HT-29 (cell line): ENCODE measurements at places on chromosomes 5 and 9. TPM values are rescaled to one million over a fixed set of nuclear protein-coding genes. Genes with fewer than 3 reads are reported as not detected.
A peak's percentile ranks its signal among the peaks of the same experiment; 100 is the strongest.

DNA sequence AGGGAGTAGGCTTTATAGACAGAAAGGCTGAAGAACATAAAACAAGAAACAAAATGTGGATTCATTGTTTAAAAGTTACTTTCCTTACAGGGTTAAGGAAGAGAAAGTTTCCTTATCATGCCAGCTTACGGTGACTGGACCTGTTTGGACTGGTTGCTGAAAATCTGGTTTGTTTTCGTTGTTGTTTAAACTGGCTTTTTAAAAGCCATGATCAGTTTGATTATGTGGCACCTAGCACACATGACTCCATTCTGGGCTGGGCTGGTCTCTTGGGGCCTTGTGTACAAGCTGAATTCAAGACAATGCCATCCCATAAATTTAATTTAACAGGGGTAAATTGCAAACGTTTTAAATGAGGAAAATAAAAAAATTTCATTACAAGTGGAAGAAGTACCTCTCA is 18.4 kb upstream of the ZNF474 start:
- no peak for DNase-seq

DNA sequence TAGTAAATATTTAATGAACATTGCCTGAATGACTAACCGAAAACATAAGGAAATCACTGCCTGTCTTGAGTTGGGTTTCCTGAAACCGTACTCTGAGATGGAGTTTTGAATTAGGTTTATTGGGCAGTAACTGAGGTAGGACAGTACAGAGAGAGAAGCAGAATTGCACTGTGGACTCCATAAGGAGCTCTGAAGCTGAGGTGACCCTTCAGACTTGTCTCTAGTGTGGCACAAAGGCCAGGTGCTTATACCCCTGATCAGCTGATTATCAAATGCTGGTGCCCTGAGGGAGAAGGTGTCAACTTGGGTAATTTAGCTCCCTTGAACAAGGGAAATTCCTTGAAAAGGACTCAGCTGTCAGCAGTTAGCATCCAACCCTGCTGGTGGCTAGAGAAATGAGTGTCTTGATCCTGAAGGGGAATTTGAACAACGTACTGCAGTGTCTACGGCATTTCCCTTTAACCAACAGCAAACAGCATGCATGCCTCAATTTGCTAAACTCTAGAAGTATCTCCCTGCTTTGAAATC is 135.0 kb upstream of the SMARCA2 start:
- no peak for DNase-seq

- DNase-seq: no peak
Measured at GRCh38 chr9:23036416-23036815, 589.8 kb downstream of the DMRTA1 start.

DNA sequence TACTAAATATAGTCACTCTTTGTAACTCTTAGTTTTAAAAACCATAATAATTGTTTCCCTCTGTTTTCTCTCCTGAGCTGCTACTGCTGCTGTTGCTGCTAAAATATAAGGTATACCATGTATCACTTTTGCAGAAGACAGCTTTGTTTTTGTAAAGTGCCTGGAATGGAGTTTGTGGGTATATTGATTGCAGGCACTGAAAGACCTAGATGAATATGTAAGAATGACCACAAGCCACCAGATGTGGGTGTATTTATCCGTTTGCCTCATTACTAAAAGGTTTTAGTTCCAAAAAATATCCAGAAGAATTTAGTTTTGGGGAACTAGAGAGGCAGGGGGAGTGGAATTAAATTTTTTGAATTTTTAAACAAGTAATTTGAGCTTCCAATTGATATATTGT is 151.1 kb upstream of the CDKN2B start:
- DNase-seq: no peak

GRCh38 chr5:19795218-19795617 is 192.8 kb downstream of the CDH18 start:
- peak; percentile 57 for DNase-seq

GRCh38 chr9:116394894-116395698 is 241.5 kb downstream of the PAPPA start:
- no peak for DNase-seq

DNA sequence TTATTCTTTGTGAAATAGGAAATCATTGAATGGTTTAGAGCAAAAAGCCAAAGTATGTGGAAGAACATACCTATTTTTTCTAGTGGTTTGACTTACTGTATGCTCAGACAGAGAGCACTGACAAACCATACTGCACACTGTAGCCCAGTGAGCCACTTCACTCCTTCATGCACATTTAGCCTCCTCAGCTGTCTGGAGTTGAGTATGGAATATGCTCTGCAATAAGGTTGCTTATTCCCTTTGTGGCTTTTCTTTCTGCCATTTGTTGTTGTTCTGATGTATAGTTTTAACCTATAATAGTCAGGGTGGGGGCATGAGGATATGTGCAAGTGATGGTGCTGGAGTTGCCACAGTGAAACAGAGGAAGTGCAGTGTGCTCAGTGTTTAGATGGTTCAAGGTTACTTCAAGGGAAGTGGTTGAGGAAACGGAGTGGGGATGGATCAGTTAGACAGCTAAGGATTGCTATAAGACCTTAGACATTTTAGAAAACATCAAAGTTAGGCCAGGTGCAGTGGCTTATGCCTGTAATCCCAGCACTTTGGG is 100.7 kb downstream of the CDC42SE2 start:
- no peak for DNase-seq

- DNase-seq: no peak
Measured at GRCh38 chr9:88531920-88532698, 2.9 kb upstream of the NXNL2 start.

- no peak for DNase-seq
Measured at GRCh38 chr9:35510383-35510753, 20.5 kb downstream of the RUSC2 start.

DNA sequence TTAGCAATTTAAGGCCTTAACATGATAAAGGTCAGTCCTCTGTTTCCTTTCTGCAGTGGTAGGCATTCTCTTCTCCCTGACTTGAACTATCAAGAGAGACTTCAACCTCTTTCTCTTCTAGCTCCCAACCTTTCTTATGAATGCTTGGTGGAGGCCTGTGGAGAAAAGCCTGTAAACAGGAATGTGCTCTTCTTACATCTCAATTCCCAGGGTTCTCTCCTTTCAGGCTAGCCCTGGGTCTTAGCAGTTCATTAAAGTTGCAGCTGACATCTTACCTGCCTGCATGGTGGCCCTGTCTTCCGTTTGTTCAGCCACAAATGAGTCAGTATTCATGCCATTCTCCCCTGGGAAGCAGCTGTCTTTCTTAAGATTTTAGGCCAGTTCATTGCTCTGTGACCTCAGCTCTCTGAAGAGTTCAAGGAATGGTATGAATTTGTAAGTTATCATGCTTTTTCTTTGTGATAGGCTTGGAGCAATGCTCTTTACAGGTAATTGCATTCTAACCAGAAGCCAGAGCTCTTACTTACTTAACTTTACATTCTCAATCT is 77.8 kb downstream of the ADCY2 start:
- no peak for DNase-seq

DNA sequence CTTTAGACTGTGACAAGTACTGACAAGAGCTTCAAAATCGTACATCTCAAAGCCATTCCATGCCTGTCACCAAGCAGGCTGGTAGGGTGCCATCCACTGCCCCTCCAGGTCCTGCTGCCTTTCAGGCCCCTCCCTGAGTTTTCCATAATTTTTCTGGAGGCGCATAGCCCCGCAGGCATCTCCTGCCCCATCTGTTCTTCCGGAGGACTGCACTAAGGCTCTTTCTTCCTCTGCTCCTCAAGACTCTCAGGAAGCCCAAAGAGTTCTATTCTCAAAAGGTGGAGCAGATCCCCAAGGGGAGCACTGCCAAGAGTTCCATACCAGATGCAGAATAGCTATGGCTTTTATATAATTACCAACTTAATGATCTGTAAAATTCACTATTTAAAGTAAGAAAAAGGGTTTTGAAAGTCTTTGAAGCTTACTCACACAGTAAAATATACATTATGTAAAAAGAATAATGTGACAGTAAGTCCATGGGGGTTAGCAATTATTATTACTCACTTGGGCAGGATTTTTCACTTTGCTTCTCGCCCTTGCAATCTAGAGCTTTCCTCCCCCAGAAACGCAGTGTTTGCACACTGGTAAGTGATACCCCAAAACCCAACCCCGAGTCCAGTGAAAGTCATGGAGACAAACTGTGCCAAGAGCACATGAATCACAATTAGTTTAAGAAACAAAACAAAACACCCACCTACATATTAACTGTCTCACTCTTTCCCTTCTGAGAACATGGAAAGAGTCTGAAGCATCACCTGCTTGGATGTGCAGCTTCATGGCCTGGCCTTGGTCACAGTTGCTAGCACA is 114.1 kb upstream of the DAPK1 start:
- DNase-seq: no peak

Gene C5orf52
- total RNA-seq: not detected in 2 replicates

Gene PCDHGC3
- 1.8 and 2.1 TPM in 2 replicates for total RNA-seq

Gene ARPC5L
- 66.9 and 76.1 TPM in 2 replicates for total RNA-seq

Gene ZFR
- total RNA-seq: 61.0 and 74.6 TPM in 2 replicates

Gene STPG3
- total RNA-seq: not detected in 2 replicates
